ENCODE measurements at places on chromosomes 6 and 20.

- no peak for DNase-seq
These were observed 9.5 kb downstream of the SIRPG start for GRCh38 chr20:1648101-1648500.

GRCh38 chr6:69285054-69285453 lies 511.8 kb downstream of the LMBRD1 start:
- DNase-seq: no peak

DNA sequence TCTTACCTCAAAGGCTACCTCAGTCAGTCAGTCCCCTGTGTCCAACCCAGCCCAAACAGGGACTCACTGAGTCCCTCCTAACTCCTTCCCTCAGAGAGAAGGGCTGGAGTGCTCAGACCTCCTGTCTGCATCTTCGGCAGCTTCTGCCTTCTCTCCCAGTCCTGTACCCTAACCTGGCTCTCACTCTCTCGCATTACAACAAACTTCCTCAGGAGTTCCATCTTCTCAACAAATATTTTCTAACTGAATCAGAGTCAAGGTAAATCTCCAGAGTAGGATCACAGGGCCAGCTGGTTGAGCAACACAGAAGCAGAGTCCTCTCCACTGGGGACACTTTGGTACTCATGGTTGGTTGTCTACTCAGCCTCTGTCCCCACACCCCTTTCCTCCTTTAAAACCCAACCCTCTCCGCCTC lies 92.3 kb downstream of the MRPL14 start:
- no peak for DNase-seq

DNA sequence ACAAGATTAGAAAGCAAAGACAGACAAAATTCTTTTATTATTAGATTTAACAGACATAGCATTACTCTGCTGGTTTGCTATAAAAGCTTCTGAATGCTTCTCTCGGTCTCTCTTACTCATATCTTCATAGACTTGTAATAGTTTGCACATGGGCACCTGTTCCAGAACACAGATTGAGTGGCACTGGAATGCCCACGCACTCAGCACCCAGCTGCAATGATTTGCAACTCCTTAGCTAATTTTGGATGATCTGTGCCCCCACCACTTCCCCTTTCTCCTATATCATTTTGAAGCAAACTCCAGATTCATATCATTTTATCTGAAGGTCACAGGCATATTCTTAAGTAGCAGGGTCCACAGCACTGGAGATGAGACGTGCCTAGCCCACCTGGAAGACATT lies 148.8 kb downstream of the CFAP61 start:
- no peak for DNase-seq

DNA sequence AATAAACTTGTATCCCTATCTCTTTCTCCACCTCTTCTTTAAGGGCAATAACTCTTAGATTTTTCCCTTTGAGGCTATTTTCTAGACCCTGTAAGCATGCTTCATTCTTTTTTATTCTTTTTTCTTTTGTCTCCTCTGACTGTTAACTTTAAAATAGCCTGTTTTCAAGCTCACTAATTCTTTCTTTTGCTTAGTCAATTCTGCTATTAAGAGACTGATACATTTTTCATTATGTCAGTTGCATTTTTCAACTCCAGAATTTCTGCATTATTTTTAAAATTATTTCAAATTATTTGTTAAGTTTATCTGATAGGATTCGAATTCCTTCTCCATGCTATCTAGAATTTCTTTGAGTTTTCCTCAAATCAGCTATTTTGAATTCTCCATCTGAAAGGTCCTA lies 84.0 kb downstream of the CFAP61 start:
- no peak for DNase-seq

GRCh38 chr6:85421181-85421580 lies 28.7 kb upstream of the NT5E start:
- no peak for DNase-seq

GRCh38 chr6:150868759-150869158 lies 3.3 kb downstream of the MTHFD1L start:
- DNase-seq: no peak

DNA sequence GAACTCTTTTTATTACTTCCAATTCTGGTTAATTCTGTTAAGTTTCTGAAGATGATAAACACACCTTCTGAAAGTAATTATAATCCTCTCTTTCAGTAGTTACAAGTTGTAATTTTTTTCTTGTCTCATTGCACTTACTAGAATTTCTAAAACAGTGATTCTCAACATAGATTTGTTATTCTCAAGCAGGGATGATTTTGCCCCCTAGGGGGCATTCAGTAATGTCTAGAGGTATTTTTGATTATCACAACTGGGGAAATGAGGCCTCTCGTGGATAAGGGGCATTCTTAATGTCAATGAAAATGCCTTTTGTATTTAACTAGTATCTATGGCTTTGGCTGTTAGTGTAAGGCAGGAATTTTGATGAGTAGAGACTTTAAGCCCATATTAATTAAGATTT lies 39.4 kb upstream of the MAFB start:
- no peak for DNase-seq

DNA sequence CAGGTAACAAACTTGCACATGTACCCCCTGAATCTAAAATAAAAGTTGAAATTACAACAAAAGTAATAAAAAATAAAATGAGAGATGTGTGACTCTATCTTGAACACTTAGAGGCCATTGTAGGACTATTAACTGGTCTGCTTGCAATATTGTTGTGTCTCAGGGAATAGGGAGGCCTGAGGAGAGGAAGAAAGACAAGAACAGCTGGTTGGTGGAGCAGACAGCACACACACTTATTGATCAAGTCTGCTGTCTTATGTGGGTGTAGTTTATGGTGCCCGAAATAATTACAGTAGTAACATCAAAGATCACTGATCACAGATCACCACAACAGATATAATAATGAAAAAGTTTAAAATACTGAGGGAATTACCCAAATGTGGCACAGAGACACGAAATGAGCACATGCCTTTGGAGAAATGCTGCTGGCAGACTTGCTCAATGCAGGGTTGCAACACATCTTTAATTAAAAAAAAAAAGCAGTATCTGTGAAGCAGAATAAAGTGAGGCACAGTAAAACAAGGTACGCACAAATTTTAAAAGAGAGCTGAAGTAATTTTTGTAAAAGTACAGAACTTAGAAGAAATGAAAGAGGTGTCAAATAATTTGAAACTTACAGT lies 110.1 kb upstream of the HDAC2 start:
- no peak for DNase-seq

Measured in COLO829 (cell line).